Cortex of kidney (tissue), 1 donor: ENCODE measurements at places on chromosomes 5 and 9.

- DNase-seq, result no peak
Observed at GRCh38 chr9:35518981-35519679, 29.2 kb downstream of the RUSC2 start.

DNA sequence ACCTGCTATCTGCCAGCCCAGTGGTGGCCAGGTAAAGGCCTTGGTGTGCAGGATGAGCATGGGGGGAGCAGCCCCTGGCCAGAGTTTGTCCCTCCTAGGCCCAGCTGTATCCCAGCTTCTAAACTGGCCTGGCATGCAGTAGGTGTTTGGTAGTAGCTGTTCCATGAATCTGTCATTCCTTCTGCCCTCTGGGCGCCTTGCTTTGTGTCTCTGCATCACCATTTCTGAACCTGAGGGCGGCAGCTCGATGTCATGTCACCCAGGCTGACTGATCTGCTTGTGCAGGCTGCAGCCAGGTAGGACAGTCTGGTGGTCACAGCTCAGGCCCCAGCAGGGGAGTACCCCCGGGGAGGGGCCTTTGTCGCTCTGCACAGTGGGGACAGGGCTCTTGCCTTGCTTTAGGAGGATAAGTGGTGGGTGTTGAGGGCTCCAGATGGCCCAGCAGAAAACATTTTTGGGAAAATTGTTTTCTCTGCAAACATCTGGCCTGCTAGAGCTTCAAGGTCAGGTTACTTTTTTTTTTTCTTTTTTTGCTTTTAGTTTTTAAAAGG is 4.6 kb upstream of the SUSD3 start:
- no peak for DNase-seq

DNA sequence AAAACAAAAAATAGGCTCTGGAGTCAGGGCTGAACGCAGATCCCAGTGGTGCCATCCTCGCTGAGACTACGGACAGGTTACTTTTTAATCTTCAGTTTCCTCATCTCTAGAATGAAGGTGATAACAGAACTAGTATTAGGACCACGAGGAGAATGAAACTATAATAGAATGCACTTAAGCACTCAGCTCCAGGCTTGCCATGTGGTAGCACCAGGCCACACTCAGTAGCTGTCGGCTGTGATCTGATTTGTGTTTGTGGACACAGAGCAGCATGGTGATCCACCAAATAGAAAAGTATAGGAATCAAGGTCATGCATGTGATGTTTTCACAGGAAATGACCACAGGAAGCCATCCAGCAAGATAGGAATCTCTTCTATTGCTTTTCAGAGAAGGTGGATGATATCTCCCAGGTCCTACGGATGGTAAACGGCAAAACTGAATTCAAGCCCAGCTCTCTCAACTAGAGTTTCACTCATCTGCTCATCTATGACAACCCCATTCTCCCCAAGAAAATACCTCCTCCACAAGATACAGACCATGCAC is 498.0 kb downstream of the SPOCK1 start:
- DNase-seq, result no peak

DNA sequence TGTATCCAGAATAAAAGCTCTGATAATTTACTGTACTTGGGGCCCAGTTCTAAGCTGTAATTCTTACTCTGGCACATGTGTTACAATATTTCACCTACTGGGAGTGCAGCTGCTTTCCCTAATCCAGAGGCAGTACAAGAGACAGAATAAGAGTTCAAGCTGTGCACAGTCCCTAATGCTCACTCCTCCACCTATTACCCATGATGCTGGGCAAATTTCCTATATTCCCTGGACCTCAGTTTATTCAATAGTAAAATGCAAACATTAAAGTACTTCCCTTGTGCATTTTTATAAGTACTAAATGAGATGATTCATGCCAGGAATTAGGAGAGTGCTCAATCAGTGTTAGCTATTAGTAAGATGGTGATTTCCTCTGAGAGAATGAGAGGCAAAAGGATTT is 28.0 kb upstream of the TAF11L2 start:
- DNase-seq, result no peak

DNA sequence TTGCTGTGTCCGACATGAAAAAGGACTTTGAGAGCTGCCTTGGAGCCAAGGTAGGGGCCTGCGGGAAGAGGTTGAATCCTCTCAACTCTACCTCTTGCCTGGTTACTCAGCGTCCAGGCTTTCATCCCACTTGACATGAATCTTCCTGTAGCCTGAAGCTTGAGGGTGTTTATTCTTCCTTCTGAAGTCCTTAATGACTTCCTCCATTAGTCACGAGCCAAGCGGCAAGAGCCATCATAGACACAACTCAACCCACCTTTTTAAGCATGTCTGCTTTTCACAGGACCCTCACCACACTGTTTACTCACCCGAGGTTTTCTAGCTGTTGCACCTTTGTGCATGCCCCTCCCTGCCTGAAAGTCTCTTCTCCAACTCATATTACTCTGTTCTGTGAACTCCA is 40.2 kb downstream of the ACO1 start:
- DNase-seq, result no peak

GRCh38 chr9:133347985-133348717 is at the start of the genes MED22 and RPL7A:
Gene MED22, minus strand, starts transcription at chr9:133348131. Its CDS starts 1,469 bp downstream, at chr9:133346662.
Gene RPL7A, plus strand, starts transcription at chr9:133348218. Its CDS starts 26 bp downstream, at chr9:133348244.
- no peak for DNase-seq

GRCh38 chr5:122584411-122585300 is 190.2 kb upstream of the SNX2 start:
- DNase-seq, result no peak

- DNase-seq, result no peak
Observed at GRCh38 chr9:134040176-134040565, 14.9 kb downstream of the BRD3OS start.

DNA sequence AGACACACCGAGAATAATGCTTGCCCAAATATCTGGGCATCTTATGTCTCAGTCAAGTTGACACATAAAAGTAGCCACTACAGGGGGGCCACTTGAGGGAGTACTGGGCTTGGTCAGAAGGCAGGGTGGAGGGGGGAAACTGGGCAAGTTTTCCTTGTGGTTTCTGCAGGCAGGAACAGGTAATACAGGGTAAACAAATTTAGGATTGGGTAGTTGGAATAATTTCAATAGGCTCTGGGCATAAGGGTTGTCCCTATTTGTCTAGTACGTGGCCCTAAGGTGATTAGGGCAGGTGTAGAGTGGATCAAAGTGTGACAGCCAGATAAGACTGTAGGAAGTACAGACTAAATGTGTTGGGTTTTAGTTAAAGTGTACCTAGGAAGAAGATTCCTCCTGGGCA is 353.1 kb downstream of the TLE4 start:
- no peak for DNase-seq

GRCh38 chr9:108860354-108860753 is 1.7 kb upstream of the ACTL7A start:
- no peak for DNase-seq

DNA sequence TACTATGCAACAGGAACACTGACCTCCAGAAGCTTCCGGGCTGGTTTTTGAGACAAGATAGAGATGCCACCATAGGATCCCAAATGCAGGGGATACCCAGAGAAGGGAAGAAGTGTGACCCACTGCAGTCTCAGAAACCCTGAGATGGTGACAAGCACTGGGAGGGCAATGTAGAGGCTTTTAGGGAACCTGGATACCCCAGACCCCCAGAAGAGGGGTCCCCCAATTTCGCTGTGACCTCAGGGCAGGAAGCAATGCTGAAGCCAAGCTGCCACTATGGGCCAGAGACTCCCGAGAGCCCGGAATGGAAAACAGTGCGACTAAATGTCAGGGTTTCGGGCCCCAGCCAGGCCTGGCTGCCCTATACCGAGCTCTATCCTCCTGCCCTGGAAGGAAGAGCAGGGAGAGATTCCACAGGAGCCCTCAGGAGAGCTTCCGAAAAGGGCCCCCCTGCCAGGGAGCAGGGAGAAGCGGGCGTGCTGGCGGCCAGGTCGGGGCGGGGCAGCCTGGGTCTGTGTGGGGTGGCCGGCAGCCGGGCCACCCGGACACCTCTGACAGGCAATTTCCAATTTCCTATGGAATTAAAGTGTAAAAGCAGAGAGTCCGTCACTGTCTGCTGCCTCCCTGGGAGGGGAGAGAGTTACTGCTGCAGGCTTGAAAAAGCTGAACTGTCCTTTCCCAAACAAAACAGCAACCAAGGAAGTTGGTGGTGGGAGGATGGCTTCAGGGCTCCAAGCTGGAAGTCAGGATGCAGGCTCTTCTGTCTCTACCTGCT is 154.2 kb downstream of the FGF18 start:
- no peak for DNase-seq

DNA sequence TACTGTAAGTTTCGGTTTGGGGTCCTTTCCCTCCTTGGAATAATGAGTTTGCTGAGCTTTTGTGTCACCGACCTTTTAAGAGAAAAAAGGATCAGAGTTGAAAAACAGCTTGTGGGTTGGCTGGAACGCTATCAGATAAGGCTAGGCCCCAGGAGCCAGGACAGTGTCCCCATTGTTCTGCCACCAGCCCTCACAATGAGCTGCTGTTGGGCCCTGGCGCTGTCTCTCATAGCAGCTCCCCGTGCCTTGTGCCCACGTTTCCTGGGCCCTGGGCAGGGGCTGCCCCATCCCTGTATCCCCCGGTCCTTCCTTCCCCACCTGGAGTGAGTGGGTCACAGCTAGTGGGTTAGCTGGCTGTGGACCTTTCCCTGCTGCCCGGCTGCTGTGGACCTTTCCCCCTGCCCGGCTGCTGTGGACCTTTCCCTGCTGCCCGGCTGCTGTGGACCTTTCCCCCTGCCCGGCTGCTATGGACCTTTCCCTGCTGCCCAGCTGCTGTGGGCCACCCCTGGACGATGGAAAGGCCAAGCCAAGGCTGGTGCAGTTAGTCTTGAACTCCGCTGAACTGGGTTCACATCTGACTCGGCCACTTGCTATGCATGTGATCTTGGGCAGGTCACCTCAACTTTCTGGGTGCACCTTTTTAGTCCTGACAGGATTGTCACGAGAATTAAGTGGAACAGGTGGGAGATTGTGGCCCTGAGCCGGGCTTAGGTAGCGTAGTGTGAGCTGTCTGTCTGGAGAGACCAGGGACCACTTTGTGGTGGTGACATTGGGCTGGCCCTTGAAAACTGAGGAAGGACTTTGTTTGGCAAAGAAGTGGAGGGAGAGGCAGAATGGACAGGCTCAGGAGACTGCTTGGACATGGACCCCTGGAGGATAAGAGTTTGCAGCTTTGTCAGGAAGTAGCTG is 99.5 kb downstream of the DAB2IP start:
- DNase-seq, result no peak

GRCh38 chr5:109876941-109877669 is 187.4 kb downstream of the MAN2A1 start:
- no peak for DNase-seq

- DNase-seq, result no peak
Observed at GRCh38 chr5:135930029-135930948, 24.5 kb downstream of the LECT2 start.

DNA sequence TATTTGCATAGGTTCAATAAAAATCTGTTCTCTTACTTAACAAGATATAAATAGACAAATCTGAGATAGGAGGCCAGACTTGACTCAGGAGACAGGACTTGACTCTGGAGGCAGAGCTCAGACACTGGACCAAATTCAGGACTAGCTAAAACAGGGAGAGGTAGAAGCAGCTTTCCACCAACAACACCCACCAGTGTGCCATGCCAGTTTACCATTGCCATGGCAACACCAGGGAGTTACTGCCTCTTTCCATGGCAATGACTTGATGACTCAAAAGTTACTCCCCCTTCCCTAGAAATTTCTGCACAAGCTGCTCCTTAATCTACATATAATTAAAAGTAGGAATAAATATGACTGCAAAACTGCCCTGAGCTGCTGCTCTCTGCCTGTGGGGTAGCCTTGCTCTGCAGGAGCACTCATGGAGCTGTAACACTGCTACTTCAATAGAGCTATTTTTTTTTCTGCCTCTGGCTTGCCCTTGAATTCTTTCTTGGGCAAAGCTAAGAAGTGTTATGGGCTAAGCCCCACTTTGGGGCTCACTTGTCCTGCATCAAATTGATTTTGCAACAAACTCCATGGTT is 473.0 kb downstream of the PLK2 start:
- DNase-seq, result no peak

- no peak for DNase-seq
Observed at GRCh38 chr5:124550731-124551130, 195.7 kb downstream of the ZNF608 start.

DNA sequence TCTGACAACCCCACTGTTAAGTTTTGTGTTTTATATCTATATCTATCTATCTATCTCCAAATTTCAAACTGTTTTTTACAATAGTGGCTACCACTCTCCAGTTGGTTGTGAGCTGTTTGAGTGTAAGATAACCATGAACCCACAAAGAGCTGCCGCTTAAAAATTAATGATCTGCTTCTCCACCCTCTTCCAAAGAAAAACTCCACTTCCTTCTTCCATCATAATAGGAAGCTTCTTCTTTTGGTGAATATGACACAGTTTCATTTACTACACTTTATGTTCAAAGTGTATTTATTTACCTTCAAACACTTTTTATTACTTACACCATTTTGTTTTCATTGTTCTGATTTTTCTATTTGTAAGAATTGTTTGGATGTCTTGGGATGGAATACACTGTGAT is 37.9 kb downstream of the SPZ1 start:
- no peak for DNase-seq

DNA sequence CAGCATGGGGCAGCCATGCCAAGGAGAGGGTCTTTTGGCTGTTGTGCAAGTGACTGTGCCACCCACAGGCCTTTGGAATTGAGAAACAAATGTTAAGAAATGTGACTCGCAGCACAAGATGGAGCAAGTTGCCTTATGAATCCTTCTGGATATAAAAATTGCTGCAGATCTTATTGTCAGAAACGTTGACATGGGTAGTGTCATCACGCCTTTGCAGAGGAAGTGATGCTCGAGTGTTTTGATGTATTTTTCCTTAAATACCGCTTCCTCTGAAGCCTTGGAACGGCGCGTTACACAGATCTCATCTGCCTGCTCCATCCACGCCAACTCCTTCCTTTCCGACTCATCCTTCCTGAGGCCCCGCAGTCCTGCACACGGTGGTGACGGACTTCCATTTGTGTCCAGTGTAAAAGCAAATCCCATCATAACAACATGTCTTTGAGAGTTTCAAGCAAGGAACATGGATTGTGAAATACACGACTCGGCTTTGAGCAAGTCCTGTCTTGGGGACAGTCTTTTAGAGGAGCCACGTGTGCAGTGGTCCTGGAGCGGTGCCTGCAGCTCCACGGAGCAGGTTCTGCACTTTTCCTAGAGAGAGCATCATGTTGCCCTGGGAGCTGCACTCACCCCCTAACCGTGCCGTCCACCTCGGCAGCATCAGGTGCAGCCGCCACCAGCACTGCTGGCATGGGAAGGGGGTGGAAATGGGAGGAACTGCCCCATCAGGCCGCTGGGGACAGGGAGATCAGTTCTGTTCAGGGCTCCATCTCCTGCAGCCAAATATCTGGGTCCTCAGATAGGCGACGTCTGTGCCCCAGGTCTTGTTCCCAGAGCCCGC is 15.1 kb downstream of the ROPN1L start:
- no peak for DNase-seq
